ENCODE measurements at places on chromosomes 5 and 9.

- no peak for DNase-seq
Measured at GRCh38 chr5:150153957-150154617, 1.6 kb downstream of the PDGFRB start.

DNA sequence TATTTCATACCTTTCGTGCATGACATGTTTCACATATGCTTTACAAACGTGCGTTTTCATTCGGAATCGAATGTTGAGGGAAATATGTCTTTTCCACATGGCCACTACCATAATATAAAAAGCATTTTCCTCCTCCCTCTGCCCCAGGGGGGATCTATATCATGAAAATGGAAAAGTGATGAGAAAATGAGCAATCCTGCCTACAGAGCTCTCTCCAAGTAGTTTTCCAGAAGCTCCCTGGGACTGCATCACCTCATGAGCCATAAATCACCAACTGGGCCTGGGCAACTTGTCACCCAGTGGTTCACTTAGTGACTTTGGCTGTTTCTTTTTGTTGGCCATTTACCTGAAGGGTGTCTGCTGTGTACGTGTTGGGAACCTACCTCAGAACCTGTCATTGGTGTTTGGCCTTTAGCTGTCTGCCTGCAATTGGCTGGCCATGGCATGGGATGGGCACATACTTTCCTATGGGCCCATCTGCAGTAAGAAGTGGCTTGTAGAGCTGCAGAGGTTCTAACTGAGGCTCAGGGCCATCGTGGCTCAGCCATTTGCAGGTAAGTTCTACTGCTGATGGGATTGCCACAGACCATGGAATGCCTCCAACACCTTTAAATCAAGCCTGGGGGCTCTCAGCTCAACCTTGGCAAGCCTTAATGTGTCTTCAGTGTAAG lies 9.5 kb upstream of the TIFAB start:
- DNase-seq = no peak

DNA sequence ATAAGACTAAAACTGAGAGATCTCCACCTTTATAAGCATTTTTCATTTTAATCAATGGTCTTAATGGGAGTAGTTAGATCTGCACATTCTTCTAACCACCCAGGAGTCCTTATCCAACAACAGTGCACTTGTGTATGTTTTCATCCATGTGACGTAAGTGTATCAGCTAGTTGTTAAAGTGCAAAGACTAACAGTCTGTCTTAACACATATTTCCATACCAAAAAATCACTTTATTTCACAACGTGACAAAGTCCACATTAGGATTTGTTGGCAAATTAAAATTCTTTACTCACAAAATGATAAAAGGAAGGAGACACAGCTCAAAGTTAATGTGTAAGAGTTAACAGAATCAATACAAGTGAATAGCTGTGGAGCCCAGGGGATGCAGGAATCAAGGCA lies 1.9 kb upstream of the SMC2 start:
- DNase-seq = no peak

GRCh38 chr9:20095430-20096092 lies 306.7 kb upstream of the SLC24A2 start:
- no peak for DNase-seq

DNA sequence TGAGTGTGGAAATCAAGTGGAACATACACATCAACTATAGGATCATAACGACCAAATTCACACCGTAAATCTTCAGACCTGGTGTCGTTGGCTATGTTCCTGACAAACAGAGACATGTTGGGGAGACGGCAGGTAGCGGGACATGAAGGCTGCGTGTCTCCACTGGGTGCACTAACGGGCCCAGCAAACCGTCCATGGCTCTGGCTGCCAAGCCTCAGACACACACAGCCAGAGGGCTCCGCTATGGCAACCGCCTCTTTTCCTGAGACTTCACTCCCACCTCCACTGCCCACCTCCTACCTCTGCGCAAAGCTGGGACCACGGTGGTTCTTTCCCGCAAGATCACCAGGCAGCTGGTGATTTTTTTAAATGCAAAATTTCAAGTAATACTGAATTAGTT lies 16.3 kb downstream of the TMEM38B start:
- no peak for DNase-seq

All from activated T-helper 1 cell treated with Interleukin-2 at 50 U/mL for 16 hours (primary cell).